Suppressor macrophage treated with lipopolysaccharide for 1 hour (primary cell): ENCODE measurements at places on chromosomes 6 and 20.

DNA sequence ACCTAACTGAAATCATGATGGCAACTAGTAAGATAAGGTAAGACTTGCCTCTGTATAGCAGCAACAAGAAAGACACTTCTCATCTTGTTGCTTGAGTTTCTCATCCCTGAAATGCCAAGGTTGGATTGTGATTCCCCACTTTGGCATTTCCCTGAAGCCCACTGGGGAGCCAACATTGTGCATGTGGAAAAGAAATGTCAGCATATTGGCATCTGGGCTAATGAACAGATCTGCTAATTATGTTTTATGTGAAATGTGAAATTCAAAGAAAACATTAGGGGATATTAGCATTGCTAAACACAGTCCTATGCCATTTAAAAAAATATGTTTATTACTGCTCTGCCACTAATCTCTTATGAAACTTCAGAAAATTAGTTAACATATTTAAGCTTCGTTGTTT lies 126.3 kb upstream of the PCSK2 start:
- DNase-seq = no peak

- DNase-seq = peak; percentile 73
Measured at GRCh38 chr6:7108196-7108963, 619 bp downstream of the RREB1 start.

- no peak for DNase-seq
Measured at GRCh38 chr20:42018979-42019378, 400.8 kb upstream of the CHD6 start.

- DNase-seq = peak; percentile 82
Measured at GRCh38 chr6:111399626-111400025, 83.4 kb downstream of the REV3L start.

GRCh38 chr20:50516180-50516934 lies 6.2 kb downstream of the PTPN1 start:
- peak; percentile 93 for DNase-seq

GRCh38 chr6:7773322-7773721 lies 47.4 kb downstream of the BMP6 start:
- DNase-seq = no peak

DNA sequence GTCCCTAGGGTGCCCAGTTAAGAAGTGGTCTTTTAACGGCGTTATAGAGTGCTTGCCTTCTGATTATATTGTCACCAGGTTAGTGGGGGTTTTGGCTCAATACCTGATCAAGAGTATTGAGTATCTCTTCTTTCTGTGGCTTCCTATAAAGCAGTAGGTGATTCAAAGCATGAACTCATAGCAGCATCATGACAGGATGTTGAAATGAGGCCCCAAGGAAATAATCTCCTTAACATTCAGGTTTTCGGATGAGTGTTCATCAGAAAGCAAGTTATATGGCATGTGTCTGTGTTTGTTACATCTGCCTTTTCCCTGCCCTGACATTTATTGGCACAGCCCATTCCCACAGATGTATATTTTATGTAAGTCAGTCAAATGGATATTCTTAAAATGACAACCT lies 301.0 kb downstream of the FARS2 start:
- DNase-seq = no peak

- no peak for DNase-seq
Measured at GRCh38 chr6:44335631-44336030, 6.8 kb upstream of the SPATS1 start.

GRCh38 chr6:12585497-12585958 lies 131.0 kb upstream of the PHACTR1 start:
- DNase-seq = no peak

DNA sequence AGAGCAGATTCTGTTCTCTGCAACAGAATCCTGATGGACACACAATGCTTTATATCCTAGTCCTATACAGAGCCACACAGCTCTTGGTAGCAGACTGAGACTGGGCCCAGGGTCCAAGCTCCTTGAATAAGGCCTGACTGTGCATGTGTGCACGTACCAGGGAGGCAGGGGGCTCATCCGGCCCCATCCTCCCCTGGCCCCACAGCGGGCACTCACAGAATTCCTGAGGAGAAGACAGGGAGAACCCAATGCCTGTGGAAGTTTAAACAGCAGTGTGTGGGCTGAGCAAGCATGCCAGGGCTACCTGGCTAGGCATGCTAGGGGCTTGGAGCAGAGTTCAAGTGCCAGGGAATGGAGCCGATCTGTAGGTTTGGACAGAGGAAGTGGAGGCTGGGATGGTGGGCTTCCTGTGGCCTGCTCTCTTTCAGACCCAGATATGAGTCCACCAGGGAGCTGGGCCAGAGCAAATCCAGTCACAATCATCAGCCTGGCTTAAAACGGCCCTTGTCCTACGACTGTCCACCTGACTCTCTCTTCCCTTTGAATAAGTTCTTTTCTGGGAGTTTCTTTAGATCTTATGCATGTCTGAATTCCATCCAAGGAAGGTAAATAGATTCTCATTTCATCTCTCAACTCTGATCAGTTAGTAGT lies 74.0 kb downstream of the MRPL14 start:
- DNase-seq = no peak

- DNase-seq = peak; percentile 69
Measured at GRCh38 chr20:15708984-15709598, 864.2 kb downstream of the KIF16B start.

GRCh38 chr6:37332894-37333293 lies 20.9 kb upstream of the RNF8 start:
- no peak for DNase-seq

DNA sequence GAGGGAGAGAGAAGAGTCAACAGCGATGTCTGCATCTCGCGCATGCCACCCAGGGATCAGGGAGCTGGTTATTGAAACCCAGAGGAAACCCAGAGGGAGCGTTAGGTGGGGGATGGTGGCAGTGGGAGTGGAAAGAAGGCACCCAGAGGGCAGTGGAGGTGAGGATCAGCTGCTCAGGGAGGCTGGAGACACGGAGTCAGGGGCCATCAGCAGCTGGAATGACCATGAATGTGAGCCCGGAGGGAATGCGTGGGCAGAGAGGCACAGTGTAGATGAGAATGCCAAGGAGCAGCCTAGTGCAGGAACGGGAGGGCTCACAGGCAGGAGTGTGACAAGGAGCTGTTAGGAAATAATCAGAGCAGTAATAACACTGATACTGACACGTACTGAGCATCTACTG lies 36.2 kb downstream of the RSPO4 start:
- DNase-seq = no peak

- peak; percentile 32 for DNase-seq
Measured at GRCh38 chr6:39819228-39819627, 27.1 kb downstream of the DAAM2 start.

DNA sequence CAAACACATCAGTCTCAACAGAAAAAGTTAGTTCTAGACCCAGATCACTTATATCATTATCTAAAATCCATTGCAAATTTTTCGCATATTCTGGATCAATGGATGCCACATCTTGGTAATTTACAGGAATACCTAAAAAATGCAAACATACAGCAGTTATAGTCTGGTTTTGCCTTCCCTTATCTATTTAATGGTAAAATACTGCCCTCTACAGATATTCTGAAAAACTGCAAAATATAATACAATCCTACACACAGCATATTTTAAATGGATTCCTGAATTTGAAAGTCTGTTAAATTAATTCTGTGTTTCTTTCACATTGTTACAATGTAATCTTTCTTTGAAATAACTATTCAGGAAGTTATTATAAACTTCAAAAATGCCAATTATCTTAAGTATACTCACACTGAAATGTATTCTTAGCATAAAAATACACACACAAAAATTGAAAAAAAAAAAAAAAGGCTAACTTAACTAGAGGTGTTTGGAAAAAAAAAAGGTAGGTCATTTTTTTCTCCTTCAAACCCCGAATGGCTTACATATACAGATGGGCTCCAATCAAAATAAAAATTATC lies 88.4 kb downstream of the HACE1 start:
- DNase-seq = peak; percentile 65

DNA sequence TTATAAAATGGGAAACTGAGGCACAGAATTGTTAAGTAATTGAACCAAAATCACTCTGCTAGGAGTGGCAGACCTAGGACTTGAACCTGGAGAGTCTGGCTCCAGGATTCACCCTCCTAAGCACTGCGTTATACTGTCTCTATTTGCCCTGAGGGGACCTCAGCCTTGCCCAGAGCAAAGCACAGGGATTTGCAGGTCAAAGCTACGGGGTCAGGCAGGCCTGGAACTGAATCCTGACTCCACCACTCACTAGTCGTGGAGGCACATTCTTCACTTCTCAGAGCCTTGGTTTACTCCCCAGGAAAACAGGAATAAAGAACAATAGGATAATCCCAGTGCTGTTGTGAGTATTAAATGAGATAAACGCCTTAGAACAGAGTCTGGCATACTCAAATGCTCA lies 19.4 kb downstream of the KCNK15 start:
- no peak for DNase-seq

DNA sequence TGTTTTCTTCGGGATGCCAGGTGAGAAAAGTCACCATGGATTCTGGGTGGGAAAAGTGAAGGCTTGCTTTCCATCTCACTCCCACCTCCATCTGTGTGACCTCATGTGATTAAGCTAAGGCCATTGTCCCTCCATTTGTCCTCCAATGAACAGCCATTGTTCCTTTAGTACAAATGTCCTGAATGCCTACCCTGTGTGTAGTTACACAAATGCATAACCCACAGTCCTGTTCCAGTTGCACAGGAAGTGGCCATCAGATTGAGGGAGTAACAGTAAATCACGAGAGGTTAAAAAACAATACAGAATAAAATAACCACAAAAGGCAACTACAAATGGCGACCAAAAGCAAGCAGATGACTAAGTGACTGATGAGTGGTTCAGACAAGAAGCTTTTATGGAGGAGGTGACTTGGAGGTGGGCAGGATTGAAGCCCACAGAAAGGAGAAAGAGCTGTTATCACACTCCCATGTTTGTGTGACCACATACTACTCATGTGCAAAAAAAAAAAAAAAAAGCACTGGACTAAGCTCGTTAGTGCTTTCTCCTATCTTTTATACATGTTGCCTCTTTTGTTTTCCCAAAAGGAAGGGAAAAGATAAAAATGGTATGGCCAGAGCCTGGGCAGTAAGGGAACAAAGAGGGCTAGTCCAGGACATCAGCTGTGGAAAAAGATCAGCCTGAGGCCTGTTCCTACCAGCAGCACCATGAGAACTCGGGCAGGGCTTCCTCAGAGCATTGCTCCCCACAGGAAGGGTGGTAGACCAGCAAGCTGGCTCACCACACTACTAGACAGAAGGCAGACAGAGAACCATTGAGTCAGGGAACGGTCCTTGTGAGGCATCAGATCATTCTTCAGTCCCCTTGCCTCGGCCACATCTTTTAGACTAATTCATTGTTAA lies 111.0 kb downstream of the TFAP2A start:
- no peak for DNase-seq

DNA sequence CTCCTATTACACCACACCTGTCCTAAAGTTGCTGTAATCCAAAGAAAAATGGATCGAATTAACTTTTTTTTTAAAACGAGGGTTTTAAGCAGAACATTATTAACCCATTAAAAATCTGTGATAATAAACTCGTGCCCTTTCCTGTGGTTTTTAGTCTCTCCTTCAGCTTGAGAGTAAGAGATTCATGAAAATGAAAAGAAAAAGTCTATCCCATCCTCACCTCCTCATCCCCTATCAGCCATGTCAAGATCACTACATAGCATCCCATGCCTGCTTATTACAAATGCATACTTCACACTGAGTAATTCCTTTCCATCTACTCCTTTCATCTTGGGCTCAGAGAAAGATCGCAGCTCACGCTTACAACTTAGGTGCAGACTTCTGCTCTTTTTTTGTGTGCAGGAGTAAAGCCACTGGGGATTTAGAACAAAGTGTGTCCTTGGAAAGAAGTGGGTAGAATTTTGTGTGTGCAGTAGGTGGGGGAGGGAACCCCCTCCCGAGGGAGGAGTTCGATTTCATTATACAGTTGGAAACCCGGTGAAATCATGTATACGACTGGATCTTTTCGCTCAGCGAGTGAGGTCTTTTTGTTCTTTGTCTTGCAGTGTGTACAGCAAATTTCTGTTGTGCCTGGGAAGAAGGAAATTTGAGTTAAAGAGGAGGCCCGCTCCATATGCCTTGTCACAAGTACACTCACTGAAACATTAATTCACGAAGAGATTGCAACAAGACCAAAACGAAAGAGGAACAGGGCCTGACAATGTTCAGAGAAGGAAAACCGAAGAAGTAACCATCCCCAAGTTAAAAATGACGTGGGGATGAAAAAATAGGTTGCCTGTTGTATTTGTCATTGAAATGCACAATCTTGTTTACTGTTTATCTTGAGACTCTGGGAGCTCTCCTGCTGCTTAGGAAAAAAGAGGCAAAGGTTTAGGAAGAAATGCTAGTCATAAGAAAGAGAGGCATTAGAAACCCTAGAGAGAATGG lies 146.5 kb upstream of the ZNF217 start:
- DNase-seq = peak; percentile 73

GRCh38 chr6:21240709-21241108 lies 352.8 kb upstream of the SOX4 start:
- no peak for DNase-seq

- DNase-seq = no peak
Measured at GRCh38 chr6:157037165-157037564, 260.0 kb downstream of the ARID1B start.

GRCh38 chr6:16296061-16296670 lies 57.8 kb downstream of the GMPR start:
- DNase-seq = no peak

DNA sequence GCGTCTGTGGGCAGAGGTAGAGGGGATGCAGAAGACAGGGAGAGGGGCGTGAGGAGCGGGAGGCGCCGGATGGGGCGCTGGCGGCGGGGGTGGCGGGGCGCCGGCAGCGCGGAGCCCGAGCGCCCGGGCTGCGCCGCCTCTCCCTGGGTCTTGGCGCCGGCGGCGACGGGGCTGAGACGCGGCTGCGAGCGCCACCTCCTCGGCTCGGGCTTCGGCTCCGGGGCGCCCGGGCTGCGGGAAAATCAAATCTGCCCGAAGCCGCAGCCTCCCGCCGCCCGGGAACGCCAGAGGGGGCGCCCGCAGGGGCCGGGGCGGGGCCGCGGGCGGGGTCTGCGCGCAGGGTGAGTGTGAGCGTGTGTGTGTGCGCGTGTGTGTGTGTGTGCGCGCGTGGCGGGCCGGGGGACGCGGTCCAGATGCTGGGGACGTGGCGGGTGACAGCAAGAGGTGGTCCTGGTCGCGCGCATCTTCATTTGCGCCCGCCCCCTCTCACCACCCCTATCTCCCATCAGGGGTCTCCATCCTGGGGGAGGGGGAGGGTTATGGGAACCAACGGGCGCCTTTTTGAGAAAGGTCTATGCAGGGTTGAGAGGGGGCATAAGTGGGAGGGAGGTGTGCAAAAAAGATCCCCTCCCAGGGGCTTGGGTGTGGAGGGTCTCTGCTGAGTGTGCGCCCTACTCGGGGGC lies 646 bp upstream of the CPNE5 start:
- peak; percentile 79 for DNase-seq
